ENCODE measurements at places on chromosomes 16 and 17.

GRCh38 chr17:83071966-83072562 is 7.3 kb upstream of the METRNL start:
- DNase-seq, result no peak

- DNase-seq, result no peak
These were observed 14.1 kb upstream of the NKD1 start for GRCh38 chr16:50534091-50534490.

- DNase-seq, result no peak
These were observed 27.4 kb downstream of the CDRT15 start for GRCh38 chr17:14209215-14209614.

DNA sequence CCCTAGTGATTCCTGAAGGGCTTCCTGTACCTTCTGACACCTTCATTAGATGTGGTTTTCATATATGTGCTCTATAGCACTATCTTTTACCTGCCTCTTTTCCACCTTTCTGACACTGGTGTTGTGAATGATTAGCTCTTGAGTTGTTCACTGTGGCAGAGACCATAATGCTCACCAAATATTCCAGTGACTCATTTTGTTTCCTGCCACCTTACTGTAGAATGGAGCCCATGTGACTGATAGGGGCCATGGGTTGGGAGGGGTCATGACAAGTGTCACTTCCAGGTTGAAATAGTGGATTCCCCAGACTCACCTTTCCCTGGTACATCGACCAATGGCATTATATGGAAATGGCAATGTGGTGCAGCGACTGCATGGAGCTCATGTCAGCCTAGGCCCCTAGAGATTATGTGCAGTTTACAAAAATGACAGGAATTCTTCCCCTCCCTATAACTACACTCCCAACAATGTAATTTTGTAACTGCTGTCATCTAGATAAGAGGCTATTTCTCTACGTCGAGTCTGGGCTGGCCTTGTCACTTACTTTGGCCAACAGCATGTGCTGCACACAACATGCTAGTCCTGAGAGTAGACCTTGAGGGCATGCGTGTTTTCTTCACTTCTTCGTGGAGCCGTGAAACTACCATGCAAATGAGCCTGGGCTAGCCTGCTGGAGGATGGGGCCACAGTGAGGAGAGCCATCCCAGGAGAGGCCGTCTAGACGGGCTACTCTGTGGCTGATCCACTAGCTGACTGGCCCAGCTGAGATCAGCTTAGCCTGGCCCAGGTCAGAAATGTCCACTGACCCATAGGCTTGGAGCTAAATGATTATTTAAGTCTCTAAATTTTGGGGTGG is 409.5 kb downstream of the CA10 start:
- no peak for DNase-seq

DNA sequence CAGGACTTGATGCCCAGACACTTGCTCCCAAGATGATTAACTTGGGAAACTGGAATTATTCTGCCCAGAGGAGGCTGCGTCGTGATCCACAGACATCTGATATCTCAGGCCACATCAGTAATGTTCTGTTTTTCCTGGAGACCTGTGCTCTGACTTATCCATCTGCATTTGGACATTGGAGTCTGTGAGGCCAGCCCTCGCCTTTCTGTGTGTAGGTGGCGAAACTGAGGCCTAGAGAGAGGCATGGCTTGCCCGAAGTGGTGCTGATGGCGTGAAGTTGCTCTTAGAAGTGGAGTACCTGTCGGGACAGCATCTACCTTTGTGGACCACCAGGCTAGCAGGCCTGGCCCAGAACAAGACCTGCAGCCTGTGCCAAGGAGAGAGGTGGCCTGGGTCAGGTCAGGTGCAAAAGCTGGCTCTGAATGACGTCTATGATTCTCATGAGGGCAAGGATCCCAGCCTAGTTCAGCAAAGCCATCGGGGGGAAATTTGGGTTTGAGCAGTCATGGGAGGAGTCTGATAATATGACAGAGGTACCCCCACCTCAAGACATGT is 186.8 kb upstream of the ZNF469 start:
- DNase-seq, result no peak

DNA sequence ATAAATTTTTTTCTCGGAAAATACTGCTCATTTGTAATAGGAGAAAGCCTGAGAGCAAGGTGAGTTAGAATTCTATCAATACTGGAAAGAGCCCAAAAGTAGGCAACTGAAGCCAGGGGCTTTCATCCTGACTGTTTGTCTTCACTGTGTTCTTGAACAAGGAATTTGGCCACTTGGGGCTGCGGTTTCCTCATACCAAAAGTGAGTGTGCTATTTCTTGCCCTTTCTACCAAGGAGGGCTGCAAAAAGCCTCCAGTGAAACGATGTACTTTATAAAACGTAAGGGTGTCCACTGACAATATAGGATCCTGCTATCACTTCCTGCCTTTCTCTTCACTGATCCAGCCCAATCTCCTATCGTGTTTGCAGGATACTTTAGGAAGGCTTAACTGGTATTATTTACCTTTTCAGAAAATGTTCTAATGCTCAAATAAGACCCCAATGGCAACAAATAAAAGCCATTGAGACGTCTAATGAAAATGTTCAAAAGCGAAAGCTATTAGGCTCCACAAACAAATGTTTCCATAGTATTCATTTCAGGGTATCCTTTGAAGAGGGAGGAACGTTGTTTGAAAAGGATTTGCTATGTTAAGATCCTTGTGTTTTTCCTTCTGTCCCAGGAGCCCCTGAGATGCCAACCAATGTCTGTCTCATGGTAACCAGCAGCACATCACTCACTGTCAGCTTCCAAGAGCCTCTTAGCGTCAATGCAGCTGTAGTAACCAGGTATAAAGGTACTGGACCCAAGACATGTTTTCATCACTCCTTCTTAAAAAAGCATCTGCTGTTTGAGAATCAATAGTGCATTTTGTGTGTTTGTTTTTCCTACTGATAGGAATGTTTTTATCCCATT is 219.3 kb upstream of the NOG start:
- DNase-seq, result no peak

DNA sequence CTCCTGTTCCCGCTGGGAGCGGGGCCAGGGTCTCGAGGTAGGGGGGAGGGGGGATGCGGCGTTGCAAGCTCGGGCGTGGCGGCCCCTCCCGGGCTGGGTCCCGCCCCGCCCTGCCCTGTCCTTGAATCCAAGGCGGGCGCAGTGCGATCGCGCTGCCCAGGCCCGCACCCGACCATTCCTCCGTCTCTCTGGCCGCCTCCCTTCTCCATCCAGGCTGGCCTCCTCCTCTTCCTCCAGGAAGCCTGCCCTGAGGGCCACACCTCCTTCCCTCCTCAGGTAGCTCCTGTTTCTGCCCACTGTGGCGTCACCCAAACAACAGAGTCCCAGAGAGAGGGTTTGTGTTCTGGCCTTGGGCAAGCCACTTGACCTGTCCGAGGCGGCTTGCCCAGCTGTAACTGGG is 43.0 kb upstream of the TAC4 start:
- DNase-seq, result no peak

DNA sequence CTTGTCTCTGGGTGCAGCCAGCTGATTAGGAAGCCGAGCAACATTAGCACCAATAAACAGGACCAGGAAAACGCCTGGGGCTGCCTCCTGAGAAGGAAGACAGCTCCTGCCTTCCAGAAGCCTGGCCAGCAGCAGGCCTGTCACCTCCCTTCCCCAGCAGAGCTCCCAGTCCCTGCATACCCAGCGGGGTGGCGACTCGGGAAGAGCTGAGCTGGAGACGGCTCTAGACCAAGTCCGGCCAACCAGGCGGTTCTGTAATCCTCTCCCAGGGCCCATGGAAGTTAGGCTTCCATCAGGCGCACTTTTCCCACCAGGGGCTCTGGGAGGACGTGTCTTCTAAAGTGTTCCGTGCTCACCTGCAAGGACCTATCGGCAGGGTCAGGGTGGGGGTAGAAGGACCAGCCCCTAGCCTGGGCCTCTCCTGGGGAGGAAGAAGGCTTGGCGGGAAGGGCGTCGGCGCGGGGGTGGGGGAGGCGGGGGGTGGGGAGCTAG is 12.0 kb upstream of the CLUH start:
- DNase-seq, result no peak

GRCh38 chr16:89315791-89316581 is 98.5 kb downstream of the ZNF778 start:
- DNase-seq, result no peak

DNA sequence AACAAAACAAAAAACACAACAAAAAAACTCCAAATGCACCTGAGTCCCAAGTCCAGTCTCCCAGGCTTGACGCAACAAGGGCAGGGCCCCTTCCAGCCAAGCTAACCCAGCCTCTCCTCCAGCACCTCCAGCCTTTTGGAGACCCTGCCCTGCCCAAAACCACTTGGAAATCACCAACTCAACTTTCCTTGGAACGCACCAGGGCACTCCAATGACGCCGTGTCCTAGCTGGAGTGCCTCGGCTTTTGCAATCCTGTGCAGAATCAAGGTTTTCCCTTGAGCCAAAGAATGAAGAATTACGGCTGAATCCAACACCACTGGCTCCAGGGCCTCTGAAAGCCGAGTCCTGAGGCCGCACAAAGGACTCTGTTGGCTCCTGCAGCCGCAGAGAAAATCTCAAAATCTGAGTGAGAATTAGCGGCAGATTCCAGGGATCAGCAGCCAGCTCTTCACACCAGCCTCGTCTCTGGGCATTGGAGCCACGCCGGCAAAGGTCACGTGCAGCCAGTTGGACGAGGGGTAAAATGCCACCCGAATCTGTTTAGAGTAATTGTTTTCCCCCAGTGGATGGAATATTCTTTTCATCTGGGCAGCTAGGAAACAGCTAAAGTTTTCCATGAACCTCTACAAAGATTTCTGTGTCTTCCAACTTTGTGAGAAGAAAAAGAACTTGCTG is 9.7 kb upstream of the BAIAP2 start:
- no peak for DNase-seq

DNA sequence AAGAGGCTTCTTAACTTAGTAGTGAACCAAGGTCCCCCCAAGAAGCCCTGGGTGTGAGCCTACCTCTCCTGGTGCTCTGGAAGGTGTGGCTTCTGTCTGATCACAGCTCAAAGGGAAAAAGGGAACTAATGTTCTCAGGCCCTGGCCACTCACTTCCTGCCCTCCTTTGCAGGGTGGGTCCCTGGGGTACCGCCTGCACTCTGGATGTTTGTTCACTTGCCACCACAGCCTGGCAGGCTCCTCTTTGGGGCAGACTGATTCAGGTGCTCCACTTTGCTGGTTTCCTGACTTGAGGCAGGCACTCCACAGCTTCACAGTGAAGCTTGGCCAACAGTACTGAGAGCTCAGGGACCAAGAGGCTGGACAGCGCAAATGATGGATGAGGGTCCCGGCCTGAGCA is 5.9 kb upstream of the MYO15A start:
- no peak for DNase-seq

DNA sequence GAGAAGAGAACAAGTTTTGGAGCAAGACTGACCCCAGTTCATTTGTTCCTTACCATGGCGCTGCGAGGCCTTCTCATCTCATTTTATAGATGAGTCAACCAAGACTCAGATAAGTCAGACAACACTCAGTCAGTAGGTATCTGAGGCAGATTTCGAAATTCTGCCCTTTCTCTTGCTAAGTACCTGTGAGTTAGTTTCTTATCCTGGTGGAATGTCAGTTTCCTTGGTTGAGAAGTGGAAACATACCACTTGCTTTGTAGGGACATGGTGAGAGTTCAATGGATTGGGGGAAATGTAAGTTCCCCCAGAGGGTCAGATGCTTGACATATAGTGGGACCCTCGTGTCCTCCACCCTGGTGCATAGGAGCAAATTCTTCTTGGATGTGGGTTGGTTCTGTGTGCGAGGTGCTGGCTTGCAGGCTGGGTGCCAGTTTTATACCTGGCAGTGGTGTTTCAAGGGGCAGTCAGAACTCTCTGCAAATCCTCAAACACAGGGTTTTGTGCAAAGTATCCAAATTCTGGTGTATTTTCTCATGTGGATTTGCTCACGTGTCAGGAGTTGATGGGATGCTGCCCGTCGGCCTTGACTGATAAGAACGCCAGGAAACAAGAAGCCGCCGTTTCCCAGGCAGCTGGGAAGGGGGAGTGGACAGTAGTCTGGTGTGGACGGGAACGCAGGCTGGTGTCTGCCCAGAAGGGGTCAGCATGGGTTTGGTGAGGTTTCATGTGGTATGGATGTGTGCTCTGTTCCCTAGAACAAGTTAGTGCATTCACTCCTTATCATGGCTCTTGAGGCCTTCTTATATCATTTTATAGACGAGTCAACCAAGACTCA is 61.1 kb upstream of the CIBAR2 start:
- DNase-seq, result no peak

- no peak for DNase-seq
These were observed 34.9 kb downstream of the AATF start for GRCh38 chr17:36983618-36984017.

DNA sequence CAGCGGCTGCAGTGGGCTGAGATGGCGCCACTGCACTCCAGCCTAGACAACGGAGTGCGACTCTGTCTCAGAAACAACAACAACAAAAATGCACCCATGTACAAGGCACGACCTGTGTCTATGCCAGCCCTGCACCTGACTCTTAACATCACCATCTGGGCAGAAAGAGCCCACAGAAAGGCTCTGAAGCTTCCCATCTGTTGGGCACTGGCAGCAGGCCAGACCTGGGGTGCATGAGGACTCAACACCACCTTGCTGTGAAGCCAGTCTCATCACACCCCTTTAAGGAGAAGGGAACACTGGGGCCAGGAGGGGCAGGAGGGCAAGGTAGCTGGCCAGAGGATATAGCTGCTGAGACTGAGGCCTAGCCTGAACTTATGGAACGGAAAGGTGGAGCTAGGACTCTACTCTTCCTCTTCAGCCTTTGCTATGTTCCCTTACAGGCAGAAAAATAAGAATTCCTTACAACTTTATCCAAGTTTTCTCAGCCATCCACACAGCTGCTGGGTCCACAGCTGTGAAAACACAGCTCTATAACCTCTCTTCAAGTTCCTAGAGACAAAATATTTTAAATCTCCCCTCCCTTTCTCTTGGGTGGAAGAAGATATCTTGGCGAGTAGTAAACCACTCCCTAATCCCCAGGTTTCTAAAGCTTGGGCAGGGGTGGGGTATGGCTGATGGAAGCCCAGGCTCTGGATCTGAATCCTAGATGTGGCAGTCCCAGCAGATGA is 2.8 kb downstream of the ELOB start:
- no peak for DNase-seq

DNA sequence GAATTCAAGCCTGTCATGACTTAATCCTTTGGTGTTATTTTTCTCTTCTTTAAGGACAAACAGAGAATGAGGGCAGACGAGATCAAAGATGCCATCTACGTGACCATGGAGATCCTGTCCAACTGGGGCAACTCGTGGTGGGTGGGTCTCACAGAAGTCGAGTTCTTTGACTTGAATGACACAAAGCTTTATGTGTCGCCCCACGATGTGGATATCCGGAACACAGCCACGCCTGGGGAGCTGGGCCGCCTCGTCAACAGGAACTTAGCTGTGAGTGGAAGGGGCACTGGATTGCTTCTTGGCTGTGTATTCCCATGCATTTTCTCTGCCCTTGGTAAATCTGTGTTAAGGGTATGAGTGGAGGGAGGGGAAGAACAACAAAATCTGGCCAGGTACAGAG is 158.7 kb downstream of the KATNIP start:
- no peak for DNase-seq

- no peak for DNase-seq
These were observed 6.9 kb downstream of the ADCY9 start for GRCh38 chr16:4109250-4109736.

DNA sequence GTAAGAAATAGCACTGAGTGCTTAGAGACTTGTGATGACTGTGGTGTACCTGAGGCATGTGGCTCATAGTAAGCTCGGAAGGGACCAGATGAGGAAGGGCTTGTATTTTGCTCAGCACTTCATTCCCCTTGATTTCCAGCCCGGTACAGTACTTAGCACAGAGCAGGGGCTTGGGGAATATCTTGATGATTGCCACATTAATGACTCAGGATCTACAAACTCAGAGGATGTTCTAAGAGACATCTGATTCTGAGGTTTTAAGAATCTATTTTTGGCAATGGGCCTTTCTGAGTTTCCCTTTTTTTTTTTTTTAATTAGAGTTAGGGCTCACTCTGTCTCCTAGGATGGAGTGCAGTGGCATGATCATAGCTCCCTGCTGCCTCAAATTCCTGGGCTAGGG is 9.1 kb downstream of the ASPHD1 start:
- DNase-seq, result no peak

All from occipital lobe (tissue), 3 donors.